ENCODE measurements at places on chromosomes 2 and 18.

- no peak for DNase-seq
Observed at GRCh38 chr2:174024524-174025270, 59.5 kb upstream of the SP3 start.

- DNase-seq: no peak
Observed at GRCh38 chr2:72539071-72539552, 286.7 kb downstream of the EXOC6B start.

DNA sequence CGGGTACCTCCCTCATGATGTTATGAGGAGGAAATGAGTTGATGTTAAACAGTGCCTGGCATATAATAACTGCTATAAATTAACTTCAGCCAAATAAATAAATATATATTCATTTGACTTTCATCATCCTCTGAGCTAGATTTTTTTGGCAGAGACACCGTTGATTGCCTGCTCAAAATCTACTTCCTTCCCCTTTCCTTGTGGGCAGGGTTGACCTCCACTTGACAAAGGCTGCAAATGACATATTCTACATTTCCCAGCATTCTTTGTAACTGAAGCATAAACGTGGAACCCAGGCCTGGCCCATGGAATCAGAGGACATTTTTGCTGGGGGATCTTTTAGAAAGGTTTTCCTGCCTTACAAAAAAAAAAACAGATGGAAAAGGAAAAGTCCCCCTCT, 177.8 kb downstream of the TXNL1 start:
- no peak for DNase-seq

GRCh38 chr2:120302301-120302700, 43.6 kb upstream of the INHBB start:
- DNase-seq: no peak

All from HuH-7.5 (cell line).